Stomach (tissue), 19 donors: ENCODE measurements at places on chromosomes 7 and 10. TPM values are rescaled to one million over a fixed set of nuclear protein-coding genes. Genes with fewer than 3 reads are reported as not detected.

DNA sequence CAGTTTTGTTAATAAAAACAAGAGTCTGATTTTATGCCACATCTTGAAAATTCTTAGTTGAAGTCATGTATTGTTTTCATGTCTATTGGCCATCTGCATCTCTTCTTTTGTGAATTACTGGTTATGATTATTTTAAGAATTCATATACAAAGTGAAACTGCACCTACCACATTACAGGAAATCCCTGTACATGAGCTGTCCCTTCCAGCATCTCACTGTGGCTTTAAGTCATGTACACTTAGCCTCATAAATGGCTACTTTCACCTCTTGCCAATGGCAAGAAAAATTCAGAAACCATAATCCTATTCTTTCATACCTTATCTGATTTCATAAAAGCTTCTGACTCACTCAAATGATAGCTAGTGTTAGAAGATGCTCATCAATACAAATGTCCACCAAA is 48.6 kb downstream of the CRTAC1 start:
- H3K27ac ChIP-seq = no peak overlapping the region
- DNase-seq = no peak
- H3K27me3 ChIP-seq = no peaks in the 10 kb centered on the region
- no peaks in the 10 kb centered on the region for H3K4me1 ChIP-seq

DNA sequence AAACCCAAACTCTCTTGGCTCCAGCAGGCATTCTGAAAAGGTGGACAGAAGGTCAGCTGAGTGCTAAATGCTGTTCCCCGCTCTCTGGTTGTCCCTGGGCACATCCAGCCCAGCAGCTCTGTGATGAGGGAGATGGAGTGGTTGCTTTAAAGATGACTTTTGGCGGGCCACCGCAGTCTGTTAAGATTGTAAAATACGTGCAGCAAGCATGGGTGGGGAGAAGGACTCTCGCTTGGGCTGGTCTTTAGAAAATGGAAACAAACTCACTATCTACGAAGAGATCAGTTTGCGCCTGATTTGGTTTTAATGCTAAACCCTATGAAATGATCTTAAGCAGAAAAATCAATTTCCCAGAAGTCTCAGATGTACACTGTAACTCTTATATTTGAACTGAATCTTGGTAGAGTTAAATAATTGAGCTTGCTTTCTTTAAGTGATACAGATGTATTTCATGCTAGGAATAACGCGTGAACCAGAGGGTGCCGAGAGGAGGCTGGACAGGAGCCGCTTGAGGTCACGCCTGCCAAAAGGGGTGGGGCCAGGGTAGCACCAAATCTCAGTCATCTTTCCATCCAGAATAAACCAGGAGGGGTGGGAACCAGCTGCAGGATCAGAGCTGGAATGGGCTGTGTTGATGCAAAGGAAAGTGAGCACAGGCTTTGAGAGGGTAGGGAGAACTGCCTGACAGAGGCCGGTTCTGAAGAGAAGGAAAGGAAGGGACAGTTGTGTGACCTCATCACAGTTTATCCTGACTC is 170.2 kb upstream of the MKI67 start:
- no peak overlapping the region for H3K27ac ChIP-seq
- no peaks in the 10 kb centered on the region for H3K4me1 ChIP-seq
- H3K4me3 ChIP-seq = no peak overlapping the region
- no peaks in the 10 kb centered on the region for H3K27me3 ChIP-seq
- DNase-seq = no peak

The ZMIZ1 gene
- polyA plus RNA-seq = 17.7 TPM

- no peaks in the 10 kb centered on the region for H3K27me3 ChIP-seq
- no peak overlapping the region for H3K27ac ChIP-seq
- no peaks in the 10 kb centered on the region for H3K4me1 ChIP-seq
Observed at GRCh38 chr7:36407636-36408550, 18.2 kb downstream of the ANLN start.

GRCh38 chr10:28883741-28884423 is 206.6 kb downstream of the BAMBI start:
- DNase-seq = no peak
- no peaks in the 10 kb centered on the region for H3K36me3 ChIP-seq
- no peak overlapping the region for H3K27ac ChIP-seq
- H3K4me1 ChIP-seq = no peaks in the 10 kb centered on the region
- no peak overlapping the region for H3K4me3 ChIP-seq
- no peaks in the 10 kb centered on the region for H3K27me3 ChIP-seq

The CALHM1 gene
- not detected for polyA plus RNA-seq

The OR13A1 gene
- not detected for polyA plus RNA-seq

DNA sequence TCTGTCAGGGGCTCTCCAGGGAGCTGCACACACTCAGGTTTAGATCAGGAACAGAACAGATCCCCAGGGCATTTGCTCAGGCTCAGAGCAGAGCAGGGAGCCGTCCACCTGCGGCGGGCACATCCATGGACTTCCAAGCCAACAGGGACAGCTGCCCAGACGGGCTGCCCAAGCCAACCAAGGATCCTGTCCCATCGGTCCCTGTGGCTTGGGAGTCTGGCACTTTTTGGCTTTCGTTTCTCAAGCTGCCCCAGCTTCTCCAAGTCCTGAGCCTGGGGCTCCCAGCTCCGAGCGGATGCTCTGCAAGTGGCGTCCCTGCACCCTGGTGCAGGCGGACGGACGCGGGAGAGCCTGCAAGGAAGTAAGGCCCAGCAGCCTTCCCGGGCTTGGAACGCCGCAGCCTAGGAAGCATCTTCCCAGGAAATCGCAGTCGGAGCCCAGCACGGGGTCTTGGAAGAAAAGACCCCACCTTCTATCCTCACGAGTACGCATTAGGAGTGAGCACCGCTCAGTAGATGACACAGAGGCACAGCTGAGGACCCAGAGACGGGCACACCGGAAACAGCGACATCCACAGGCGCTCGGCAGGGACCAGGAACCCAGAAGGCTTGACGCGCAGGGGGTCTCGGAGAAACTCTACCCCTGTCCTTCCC is 6.0 kb downstream of the GPR146 start:
- no peak for DNase-seq
- H3K4me3 ChIP-seq = no peak overlapping the region
- H3K27ac ChIP-seq = no peak overlapping the region
- H3K36me3 ChIP-seq = no peaks in the 10 kb centered on the region

DNA sequence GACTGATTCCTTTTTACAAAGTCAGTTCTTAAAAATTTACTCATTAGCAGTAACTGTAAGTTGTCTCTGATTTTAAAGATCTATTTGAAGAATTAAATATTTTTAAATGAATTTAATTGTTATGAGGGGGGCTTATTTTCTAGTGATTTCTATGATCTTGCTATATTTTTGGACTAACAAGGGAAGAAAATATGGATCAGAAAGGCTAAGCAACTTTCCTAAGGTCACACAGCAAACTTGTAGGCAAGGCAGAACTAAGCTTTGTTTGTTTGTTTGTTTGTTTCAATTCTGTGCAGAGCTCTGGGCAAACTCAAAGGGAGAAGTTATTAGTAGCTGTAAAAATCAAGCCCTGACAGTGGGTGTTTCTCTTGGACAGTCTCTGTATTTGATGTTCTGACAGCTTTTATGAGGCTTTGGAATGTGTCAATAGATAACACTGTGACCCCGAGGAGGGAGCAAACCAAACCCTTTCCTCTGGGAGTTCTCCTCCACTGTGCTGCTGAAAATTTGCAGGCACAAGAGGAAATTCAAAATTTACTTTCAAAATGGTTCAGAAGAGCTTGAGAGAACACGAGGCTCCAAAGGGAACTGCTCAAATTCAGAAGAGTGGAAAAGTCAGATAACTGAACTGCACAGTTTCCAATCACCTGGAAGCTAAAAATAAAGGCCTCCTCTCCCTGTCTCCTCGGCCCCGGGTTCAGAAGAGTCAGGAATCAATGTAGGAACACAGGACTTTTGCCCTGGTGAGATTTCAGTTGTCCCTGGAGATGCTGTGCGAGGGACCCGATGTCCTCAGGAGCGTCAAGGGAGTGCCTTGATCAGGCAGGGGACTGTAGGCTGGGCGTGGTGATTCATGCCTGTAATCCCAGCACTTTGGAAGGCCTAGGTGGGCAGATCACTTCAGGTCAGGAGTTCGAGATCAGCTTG is 325.7 kb downstream of the GATA3 start:
- no peak overlapping the region for H3K27ac ChIP-seq
- H3K4me1 ChIP-seq = no peaks in the 10 kb centered on the region
- H3K4me3 ChIP-seq = no peak overlapping the region
- H3K36me3 ChIP-seq = no peaks in the 10 kb centered on the region
- H3K27me3 ChIP-seq = no peaks in the 10 kb centered on the region
- no peak for DNase-seq

The AKR1B1 gene
- 139 TPM for polyA plus RNA-seq

- no peaks in the 10 kb centered on the region for H3K4me1 ChIP-seq
- no peak overlapping the region for H3K4me3 ChIP-seq
- H3K27ac ChIP-seq = no peak overlapping the region
- no peaks in the 10 kb centered on the region for H3K27me3 ChIP-seq
- no peak for DNase-seq
Observed at GRCh38 chr7:104397442-104397841, 69.0 kb downstream of the LHFPL3 start.

DNA sequence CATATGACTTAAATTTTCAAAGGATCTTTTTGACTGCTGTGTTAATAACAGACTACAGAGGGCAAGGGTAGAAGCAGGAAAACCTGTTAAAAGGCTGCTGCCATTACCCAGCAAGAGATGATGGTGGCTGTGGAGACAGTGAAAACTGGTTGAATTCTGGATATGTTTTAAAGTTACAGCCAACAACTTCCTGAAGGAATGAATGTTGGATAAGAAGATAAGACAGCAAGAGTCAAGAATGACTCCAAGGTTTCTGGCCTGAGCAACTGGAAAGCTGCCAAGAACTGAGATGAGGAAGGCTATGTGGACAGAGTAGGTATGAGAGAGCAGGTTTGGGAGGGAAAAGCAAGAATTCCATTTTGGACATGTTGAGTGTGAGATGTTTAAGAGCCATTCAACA is 19.1 kb downstream of the CNOT4 start:
- no peak overlapping the region for H3K4me3 ChIP-seq
- peak; percentile 53 for DNase-seq
- H3K36me3 ChIP-seq = no peaks in the 10 kb centered on the region
- H3K27ac ChIP-seq = no peak overlapping the region
- H3K4me1 ChIP-seq = peaks cover 44% of the 10 kb centered on the region
- H3K27me3 ChIP-seq = no peaks in the 10 kb centered on the region

- DNase-seq = no peak
- H3K4me3 ChIP-seq = no peak overlapping the region
- H3K36me3 ChIP-seq = no peaks in the 10 kb centered on the region
- no peaks in the 10 kb centered on the region for H3K4me1 ChIP-seq
Observed at GRCh38 chr10:9621216-9621615, 1396.5 kb upstream of the CELF2 start.

DNA sequence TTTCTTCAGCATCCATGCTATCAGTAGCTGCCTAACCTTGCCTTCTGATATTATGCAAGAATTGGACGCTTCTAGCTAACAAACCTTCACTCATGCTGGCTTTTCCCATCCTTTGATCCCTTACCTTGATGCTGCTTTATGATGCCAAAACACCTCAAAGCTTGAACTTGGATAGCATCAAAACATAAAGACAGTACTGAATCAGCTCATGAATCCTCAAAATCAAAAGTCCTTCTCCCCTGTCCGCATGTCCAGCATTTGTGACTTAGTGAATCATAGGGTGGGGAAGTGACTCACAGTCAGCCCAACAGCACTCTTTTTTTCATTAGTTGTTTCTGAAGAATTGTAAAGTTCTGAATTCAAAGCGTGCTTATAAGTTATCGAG is 89.5 kb upstream of the PIK3CG start:
- H3K4me1 ChIP-seq = no peaks in the 10 kb centered on the region
- no peak overlapping the region for H3K27ac ChIP-seq
- no peaks in the 10 kb centered on the region for H3K36me3 ChIP-seq
- no peaks in the 10 kb centered on the region for H3K27me3 ChIP-seq
- DNase-seq = no peak

DNA sequence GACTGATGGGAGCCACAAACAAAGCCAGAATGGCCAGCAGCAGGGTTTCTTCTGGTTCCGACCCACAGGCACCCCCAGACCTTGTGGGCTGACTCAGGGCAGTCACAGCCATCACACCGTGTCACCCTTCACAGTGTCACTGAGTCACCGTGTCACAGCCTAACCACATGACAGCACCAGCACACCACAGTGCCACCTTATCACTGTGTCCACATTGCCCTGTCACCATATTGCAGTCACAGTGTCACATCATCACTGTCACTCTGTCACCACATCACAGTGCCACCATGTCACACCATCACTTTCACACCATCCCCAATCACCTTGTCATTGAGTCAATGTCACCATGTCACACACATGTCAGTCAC is 77.0 kb downstream of the OAT start:
- no peaks in the 10 kb centered on the region for H3K27me3 ChIP-seq
- H3K4me3 ChIP-seq = no peak overlapping the region
- no peak overlapping the region for H3K27ac ChIP-seq
- no peaks in the 10 kb centered on the region for H3K4me1 ChIP-seq
- no peaks in the 10 kb centered on the region for H3K36me3 ChIP-seq
- no peak for DNase-seq

DNA sequence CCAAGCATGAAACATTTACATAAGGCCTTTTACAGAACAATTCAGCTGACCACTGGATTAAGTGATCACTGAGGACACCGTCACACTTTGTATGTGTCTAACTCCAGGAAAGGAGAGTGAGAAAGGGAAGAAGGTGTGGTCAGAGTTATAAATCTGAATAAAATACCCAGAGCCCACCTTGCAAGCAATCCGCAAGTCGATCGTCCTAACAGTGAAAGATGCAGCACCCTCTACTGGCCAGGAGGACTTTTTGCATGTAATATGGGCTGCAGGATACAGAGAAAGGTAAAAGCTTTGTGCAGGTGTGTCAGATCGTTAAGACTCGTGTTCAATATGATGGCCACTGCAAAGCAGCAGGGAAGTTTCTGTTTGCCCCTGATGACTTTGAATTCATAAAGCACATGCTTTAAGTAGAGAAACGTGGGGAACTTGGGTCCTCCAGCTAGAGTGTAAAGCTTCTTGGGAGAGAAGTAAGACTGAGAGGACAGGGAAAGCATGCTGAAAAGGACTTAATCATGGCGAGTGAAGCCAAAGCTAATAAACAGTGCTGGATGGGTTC is 68.5 kb upstream of the BMPER start:
- no peak overlapping the region for H3K4me3 ChIP-seq
- peaks cover 23% of the 10 kb centered on the region for H3K4me1 ChIP-seq
- H3K27me3 ChIP-seq = no peaks in the 10 kb centered on the region

The CHAT gene
- polyA plus RNA-seq = not detected

GRCh38 chr7:56074371-56074791 is 10.3 kb downstream of the SUMF2 start:
- no peaks in the 10 kb centered on the region for H3K27me3 ChIP-seq
- no peak overlapping the region for H3K27ac ChIP-seq
- DNase-seq = peak; percentile 93
- no peak overlapping the region for H3K4me3 ChIP-seq
- peaks cover 13% of the 10 kb centered on the region for H3K4me1 ChIP-seq
